Stimulated activated CD4-positive, alpha-beta T cell treated with anti-CD3 and anti-CD28 coated beads, Interleukin-4, amount 100 ng/mL, for 4 hours (primary cell): ENCODE measurements at places on chromosomes 16 and 17.

DNA sequence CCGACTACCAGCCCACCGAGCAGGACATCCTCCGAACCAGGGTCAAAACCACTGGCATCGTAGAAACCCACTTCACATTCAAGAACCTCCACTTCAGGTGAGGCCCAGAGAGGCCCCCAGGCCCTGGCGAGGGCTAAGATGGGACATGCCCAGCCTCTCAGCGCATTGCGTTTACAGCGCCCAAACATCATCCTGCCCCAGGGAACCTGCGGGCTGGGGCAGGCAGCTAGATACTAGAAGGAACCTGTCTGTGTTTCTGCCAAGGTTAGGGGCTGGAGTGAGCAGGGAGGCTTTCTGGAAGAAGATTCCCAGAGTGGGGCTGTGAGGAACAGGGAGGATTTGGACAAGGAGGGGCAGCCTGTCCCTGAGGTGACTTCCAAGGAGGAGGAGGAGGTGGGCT is 90.6 kb downstream of the AMFR start:
- DNase-seq = no peak

DNA sequence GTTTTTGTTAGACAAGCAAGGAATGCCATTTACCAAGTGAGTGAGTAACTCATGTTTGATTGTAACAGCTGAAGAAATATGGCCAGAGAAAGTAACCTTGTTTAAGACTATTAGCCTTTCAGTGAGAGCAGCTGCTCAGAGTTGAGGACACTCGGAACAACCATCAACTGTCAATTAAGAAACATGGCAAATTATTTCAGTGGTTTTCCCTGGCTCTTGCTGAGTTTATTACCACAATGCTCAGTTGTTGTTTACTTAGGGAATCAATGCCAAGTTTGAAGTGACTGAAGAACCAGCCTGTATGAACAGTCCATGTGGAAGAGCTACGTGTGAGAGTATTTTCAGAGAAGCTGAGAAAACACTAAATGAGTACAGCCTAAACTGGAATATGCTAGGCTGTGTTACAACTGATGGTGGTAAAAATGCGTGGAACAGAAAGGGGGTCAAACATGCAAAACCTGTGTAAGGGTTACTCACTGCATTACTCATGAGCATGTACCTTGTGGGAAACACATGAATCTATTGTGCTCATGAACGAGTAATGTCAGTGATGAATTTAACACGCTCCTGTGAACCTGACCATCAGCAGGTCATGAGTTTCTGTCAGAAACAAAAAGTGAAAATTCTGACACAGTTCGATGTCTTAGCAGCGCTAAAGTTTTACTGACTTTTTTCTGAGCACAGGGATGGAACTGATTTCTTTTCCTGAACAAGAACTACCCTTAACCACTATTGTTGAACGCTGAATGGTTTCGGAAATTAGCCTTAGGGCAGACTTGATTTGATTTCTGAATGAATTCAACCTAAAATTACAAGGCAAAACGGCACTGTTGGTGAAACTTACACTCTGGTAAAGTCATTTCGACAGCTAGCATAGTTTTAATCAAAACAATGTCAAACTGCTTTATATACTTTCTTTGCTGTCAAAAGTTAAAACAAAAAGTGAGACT is 33.5 kb downstream of the GNA13 start:
- no peak for DNase-seq

DNA sequence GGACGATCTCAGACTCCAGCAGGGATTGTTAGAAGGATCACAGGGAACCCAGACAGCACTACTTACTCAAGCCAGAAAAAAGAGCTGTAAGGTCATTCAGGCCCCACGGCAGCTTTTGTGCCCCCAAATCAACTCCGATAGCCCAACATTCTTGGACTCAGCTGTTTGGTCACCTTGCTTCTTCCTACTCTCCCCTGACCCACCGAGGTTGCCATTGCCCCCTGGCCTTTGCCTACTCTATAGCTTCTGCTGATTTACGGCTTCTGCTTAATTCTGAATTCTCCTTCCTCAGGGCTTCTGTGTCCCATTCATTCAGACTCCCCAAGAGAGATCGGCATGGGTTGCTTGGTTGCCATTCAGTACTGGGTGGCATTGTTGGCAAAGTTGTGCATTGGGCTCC is 8.6 kb upstream of the ITPRIPL2 start:
- DNase-seq = no peak

DNA sequence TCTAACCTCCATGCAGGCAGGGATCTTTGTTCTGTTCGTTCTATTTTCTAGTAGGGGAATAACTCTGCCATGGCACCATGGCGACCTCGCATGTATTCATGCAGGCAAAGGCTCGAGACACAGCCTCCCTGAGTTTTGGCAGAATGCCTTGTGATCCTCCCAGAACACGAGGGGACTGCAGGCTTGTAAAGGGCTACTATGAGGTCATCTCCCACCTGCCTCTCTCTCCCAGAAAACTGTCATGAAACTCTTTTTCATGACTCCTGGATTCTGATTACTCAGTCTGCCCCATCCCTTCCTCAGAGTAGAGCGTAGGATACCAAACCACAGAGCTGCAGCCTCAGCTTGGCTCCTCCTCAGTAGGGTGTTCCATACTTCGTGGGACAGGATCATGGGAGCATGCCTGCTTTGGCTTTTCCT is 64.3 kb downstream of the IGF2BP1 start:
- DNase-seq = no peak

- DNase-seq = no peak
Observed at GRCh38 chr17:44887971-44888954, 11.0 kb downstream of the EFTUD2 start.

- peak; percentile 26 for DNase-seq
Observed at GRCh38 chr17:65656390-65657250, 95.2 kb upstream of the AXIN2 start.

- DNase-seq = no peak
Observed at GRCh38 chr17:40072040-40072734, 9.4 kb downstream of the THRA start.
